NCI-H1930 (cell line): ENCODE measurements at places on chromosomes 12 and 14.

- DNase-seq = no peak
Observed at GRCh38 chr12:104638851-104639240, 182.1 kb downstream of the CHST11 start.

- DNase-seq = no peak
Observed at GRCh38 chr12:53219292-53219955, 12.4 kb upstream of the ITGB7 start.

DNA sequence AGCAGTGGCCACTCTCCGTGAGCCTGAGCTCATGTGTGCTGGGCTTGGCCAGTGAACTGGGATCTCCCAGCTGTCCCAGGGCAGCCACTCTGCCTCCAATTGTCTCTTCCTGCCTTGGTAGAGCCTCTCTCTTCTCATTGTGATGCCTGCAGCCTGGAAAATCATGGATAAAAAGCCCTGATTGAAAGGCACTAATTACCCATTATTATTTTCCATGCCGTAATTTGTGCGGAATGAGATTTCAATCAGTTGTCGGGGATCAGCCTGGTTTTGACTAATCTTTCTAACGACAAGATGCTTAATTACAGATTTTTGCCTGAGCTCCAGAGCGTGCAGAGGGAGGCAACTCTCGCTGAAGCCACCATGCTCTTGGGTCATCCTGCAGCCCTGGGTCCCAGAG, 52.7 kb downstream of the ESRRB start:
- no peak for DNase-seq

- DNase-seq = no peak
Observed at GRCh38 chr14:76941544-76941943, 87.0 kb downstream of the IRF2BPL start.

- DNase-seq = no peak
Observed at GRCh38 chr12:103392722-103393121, 103.0 kb downstream of the C12orf42 start.

- peak; percentile 25 for DNase-seq
Observed at GRCh38 chr14:33529787-33530757, 420.8 kb downstream of the EGLN3 start.

DNA sequence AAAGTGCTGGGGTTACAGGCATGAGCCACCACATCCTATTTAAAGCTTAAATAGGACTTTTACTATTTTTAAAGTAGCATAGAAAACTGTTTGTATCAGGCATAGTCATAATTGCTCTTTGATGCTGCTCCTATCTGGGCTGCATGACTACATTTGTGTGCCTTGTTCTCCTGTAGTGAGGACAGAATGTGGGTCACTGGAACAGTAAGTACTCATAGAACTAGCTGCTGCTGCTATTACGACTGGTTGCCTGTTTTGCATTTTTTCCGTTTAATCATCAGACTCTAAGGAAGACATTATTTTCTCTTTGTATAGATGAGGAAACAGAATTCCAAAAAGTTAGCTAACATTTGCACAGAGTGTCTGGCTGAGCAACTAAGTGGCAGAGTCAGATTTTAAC, 42.8 kb downstream of the ZC3H14 start:
- no peak for DNase-seq

DNA sequence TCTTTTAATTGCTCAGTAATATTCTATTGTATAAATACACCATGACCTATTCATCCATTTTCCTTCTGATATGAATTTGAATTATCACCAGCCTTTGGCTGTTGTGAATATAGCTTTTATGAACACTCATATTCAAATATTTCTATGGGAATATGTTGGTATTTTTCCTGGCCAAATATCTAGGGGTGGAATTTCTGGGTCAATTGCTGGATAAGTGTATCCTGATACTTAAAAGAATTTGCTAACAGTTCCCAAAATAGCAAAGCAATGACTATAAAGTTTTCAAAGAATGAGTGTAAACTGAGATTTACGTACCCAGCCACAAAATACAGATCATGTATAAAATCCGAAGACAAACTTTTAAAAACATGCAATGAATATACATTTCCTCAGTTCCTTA, 148.7 kb upstream of the CLEC14A start:
- DNase-seq = no peak

DNA sequence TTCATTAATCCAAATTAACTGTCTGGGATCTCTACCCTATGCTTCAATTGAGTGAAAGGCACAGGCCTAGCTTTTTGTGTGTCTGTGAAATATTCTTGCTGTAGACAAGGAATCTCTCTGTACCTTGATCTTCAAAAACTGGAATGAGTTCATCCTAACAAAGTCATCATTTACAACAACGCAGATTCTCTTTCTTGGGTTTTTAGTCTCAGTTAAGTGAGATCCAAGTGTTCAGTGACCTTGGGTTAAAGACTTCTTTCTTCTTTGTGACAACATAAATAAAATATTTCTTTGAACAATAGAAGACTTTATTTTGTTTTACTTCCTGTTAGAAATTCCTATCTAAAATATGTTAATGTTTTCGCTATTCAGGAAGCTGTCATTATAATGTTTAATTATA, 192.2 kb upstream of the LMNTD1 start:
- no peak for DNase-seq

DNA sequence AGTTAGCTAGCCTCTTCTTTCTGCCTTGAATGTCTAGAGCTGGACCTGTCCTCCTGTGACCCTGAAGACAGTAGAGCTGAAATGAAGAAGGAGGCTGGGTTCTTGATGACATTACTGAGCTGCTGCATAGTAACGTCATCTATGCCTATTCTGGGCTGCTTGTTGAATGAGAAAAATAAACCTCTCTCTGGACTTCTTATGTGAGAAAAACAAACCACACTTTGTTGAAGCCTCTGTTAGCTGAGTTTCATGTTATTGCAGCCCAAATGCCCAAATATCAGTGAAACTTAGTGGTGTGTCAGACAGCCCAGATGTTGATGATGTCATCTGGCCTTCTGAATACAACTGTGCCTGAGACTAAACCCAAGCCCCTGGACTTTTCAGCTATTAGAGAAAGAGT, 67.0 kb upstream of the MAX start:
- no peak for DNase-seq

DNA sequence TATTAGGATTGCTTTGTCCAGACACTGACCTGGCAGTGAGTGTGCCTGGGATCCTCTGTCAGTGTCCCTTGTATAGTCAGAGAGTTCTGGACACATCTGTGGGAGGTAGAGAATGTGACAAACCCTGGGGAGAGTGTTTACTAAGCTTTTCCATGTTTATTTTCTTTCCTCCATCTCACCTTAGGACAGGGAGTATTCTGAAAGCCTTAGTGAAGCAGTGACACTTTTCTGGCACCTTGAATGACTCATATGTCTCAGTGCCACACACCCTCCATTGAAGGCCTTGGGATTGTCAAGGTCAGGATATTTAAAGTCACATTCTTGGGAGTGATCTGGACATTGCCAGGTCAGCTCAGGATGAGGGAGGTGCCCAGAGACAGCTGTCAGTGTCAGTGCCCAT, 34.9 kb upstream of the CTDSP2 start:
- no peak for DNase-seq

- DNase-seq = peak; percentile 30
Observed at GRCh38 chr14:90381999-90382451, 14.8 kb upstream of the CALM1 start.

DNA sequence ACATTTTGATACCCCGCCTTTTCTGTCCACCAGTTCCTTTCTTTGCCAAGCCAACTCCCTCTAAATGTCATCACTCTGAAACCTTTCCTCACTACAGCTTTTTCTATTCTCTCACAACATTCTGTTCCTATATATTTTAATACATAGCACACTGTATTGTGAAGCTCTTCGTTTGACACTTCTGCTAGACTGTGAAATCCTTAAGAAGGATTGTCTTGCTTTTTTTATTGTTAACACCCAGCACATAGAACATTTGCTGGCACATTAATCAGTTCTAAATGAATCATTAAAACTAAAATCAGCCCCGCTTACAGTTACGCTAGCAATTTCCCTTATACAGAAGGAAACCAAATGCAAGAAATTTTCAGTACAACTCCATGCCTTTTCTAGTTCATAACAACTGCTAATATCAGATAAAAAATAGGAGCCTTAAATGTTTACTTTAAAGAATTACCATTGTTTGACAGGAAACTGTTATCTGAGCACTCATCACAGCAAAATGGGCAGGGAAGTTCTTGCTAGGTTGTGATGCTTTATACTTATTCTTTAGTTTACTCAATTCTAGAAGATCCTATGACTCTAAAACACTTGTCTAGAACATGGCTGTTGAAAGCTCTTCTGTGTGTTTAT, 93.5 kb downstream of the PPP1R12A start:
- no peak for DNase-seq

GRCh38 chr12:20514598-20514997, 146.3 kb downstream of the PDE3A start:
- no peak for DNase-seq

DNA sequence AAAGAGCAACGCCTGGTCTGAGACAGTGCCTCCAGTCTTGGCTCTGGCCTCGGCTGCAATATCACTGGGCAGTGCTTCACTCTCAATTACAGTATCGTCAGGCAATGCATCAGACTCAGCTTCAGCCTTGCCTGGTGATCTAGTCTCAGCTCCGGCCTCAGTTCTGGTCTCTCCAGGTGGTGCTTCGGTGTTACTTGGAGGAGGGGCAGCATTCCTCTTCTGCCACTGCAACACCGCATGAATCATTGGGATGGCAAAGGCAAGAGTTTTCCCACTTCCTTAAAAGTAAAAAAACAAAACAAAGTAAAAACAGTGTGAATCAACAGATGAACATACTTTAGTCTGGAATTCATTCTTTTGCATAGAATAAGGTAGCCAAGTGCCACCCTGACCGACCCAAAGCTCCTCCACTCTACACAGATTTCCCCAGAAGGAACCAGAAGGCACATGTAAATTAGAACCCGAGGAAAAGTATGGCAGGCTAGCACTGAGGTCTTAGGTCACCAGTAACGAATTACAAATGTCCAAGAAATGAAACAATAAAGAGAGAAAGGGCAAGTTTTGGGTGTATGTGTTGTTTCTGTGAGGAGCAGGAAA, 18.6 kb downstream of the DDX24 start:
- DNase-seq = no peak

DNA sequence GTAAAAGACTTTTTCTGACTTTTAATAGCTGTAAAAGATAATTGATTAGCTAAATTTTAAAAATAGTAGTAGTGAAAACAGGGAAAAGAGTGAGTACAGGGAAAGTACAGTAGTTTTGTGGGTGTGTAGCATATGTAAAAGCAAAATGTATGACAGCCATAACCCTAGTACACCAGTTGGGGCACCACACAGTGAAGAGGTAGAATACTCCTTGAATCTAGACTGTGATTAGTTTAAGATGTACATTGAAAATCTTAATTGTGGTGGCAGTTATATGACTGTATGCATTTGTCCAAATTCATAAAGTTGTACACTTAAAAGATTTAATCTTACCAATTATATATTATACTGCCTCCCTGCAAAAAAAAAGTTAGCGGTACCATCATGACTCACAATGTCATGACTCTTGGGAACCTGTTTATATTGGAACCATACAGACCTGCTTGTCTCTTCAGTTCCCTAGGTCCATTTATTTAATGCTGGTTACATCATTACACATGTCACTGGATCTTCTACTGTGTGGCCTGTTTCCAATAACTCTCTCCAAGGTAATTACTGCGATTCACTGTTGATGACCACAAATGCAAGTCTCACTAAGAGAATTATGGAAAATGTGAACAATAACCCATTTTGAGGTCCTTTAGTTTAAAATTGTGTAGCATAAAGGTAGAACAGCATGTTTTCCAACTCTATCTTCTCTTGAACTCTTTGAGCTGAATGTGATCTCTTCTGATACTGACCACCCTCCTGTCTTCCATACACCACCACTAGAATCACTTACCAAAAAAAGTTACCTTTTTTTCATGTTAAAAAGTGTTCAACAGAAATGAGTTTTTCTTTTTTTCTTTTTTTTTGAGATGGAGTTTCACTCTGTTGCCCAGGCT, 264.2 kb upstream of the AMIGO2 start:
- no peak for DNase-seq

GRCh38 chr14:101776344-101776743, 14.8 kb downstream of the PPP2R5C start:
- DNase-seq = no peak

DNA sequence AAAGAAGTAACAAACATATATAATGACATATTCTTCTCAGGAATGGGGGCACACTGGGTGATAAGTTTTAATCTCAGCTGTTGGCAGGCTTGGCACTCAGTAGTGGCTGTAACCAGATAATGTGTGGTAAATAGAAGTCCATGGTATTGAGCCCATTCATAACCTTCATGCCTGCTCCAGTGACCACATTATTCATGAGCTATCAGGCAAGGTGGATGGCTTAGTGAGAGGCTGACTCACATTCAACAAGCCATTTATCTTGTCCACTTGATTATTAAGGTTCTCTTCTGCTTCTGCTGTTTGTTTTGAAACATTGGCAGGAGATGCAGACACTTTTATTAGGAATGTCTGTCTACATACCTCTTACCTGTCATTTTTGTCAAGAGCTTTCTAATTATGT, 950.4 kb upstream of the LRFN5 start:
- no peak for DNase-seq

DNA sequence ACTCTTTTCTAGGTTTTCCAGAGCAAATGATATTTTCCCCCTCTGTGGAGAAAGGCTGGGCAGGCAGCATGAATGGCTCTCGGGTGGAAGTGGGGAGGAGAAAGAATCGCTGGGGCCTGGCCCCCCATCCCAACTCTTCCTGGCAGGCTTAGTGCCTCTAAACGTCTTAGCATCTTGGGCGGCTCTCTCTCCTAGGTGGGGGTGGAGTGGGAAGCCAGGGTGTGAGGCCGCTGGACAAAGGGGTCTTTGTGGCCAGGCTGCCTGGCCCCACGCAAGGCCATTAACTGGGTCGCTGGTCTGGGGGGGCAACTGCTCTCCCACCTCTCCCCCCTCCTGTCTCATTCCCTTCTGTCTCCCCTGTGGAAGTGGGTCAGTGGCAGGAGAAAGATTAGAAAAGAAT, 4.7 kb downstream of the LRP1-AS start:
- no peak for DNase-seq
